ENCODE measurements at places on chromosomes 3 and 15. TPM values are rescaled to one million over a fixed set of nuclear protein-coding genes. Genes with fewer than 3 reads are reported as not detected.

Gene CYP8B1
- not detected for total RNA-seq

Gene KBTBD8
- total RNA-seq = 8.6 TPM

- peak overlapping the region; percentile 30 for H3K4me3 ChIP-seq
- H3K4me1 ChIP-seq = peaks cover 19% of the 10 kb centered on the region
- DNase-seq = no peak
- peak overlapping the region; percentile 33 for H3K27ac ChIP-seq
- H3K36me3 ChIP-seq = no peaks in the 10 kb centered on the region
Observed at GRCh38 chr15:74816624-74817369, 4.2 kb downstream of the LMAN1L start.

Gene NRROS
- total RNA-seq = 0.42 TPM

Gene ZNF197
- 49.0 TPM for total RNA-seq

Gene THRB
- 0.56 TPM for total RNA-seq

DNA sequence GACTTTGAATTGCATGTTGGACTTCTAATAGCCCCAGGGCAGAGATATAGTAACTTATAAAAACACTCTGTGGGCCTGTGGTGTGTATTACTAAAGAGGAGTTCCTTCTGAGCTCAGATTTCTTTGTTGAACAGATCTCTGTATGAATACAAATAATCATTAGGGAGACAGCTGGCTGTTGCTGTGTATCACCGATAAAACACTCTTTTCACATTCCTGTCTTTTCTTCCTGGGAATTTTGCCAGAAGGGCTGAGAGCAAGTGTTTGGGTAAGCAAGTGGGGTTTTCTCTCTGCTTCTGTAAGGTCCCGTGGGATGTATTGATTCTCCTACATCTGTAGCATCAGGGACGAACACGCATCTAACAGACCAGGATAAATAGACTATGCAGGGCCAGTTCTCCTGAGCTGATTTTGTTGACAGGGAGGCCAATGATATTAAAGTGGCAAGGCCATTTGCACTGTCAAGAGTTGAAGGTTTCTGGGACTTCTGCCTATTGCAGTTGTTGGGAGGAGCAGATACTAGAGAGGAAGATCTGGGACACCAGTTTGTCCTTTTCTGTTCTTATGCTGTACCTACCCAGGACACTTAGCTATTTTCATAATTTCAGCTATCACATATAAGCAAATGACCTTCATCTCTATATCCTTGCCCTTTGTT, 225.9 kb upstream of the CD96 start:
- H3K27ac ChIP-seq = no peak overlapping the region
- H3K36me3 ChIP-seq = no peaks in the 10 kb centered on the region
- no peak for DNase-seq
- H3K4me1 ChIP-seq = peaks cover 6% of the 10 kb centered on the region
- no peaks in the 10 kb centered on the region for H3K27me3 ChIP-seq

DNA sequence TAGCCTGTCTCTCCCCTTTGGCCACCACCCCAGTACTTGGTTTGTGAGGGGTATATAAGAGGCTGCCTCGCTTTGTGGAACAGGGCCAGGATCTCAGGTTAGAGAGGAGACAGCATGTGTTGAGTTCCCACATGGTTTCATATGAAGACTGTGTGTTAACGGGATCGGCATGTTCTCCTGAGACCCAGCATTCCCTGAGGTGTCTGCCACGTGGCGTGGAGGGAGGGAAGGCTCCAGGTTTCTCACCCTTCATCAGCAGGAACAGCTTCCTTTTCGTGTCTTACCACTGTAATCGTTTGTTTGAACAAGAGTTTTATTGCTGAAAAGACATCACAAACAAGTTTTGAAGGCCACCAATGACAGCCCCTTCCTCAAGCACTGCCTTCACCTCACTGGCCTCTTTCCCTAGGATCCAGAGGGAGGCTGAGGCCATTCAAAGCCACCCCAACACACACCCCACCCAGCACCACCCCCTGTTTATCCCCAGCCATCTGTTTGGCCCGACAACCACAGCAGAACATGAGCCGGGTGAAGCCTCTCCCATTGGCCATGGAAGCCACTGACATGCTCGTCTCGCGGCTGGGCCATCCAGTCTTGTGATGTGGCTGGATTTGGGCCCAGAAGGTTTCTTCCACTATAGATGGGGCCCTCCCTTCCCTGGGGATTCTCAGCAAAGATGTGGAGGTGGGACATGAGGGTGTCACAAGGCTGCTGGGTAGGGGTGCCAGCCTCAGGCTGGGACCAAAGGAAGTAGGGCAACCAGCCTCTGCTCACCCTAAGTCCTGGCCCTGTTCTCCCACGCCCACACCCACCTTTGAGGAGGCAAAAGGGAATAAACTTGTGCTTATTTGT, 10.0 kb downstream of the BHLHE40 start:
- H3K4me1 ChIP-seq = peaks cover 3% of the 10 kb centered on the region
- H3K4me3 ChIP-seq = no peak overlapping the region
- H3K36me3 ChIP-seq = no peaks in the 10 kb centered on the region
- no peak for DNase-seq
- H3K27ac ChIP-seq = no peak overlapping the region

GRCh38 chr15:91873138-91873536, 19.6 kb downstream of the SLCO3A1 start:
- H3K27me3 ChIP-seq = peaks cover 2% of the 10 kb centered on the region
- H3K4me1 ChIP-seq = peaks cover 8% of the 10 kb centered on the region
- H3K4me3 ChIP-seq = no peak overlapping the region
- no peak overlapping the region for H3K27ac ChIP-seq
- peaks cover 13% of the 10 kb centered on the region for H3K36me3 ChIP-seq

- H3K27ac ChIP-seq = no peak overlapping the region
- no peaks in the 10 kb centered on the region for H3K4me1 ChIP-seq
- no peaks in the 10 kb centered on the region for H3K36me3 ChIP-seq
- peaks cover 1% of the 10 kb centered on the region for H3K27me3 ChIP-seq
- H3K4me3 ChIP-seq = no peak overlapping the region
Observed at GRCh38 chr15:81968691-81969090, 77.1 kb downstream of the MEX3B start.

DNA sequence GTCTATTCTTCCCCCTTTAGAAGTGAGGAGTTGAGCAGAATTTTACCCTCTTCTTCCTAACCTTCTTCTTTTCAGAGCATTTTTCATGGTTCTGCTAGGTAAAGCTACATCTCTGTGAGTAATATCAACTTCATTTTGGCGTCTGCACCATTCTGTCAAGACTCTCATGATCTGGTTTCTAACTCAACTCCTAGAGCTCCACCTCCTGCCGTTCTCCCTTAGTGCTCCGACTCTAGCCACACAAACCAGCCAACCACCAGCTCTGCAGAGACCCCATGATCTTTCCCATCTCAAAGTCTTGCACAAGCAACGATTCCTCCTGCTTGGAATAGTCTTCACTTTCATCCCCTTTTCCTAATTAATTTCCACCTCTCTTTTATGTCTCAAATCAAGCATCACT, 193.9 kb upstream of the TMC3 start:
- no peaks in the 10 kb centered on the region for H3K27me3 ChIP-seq
- no peak overlapping the region for H3K4me3 ChIP-seq
- H3K36me3 ChIP-seq = no peaks in the 10 kb centered on the region

- peaks cover 3% of the 10 kb centered on the region for H3K27me3 ChIP-seq
- H3K4me3 ChIP-seq = no peak overlapping the region
- no peaks in the 10 kb centered on the region for H3K36me3 ChIP-seq
- no peak overlapping the region for H3K27ac ChIP-seq
- peaks cover 7% of the 10 kb centered on the region for H3K4me1 ChIP-seq
Observed at GRCh38 chr3:188185717-188186251, 31.8 kb downstream of the LPP start.

- H3K27ac ChIP-seq = no peak overlapping the region
- H3K27me3 ChIP-seq = no peaks in the 10 kb centered on the region
- DNase-seq = no peak
- H3K4me1 ChIP-seq = no peaks in the 10 kb centered on the region
- no peak overlapping the region for H3K4me3 ChIP-seq
- H3K36me3 ChIP-seq = no peaks in the 10 kb centered on the region
Observed at GRCh38 chr3:51297333-51297732, 87.8 kb upstream of the MANF start.

Gene GOLGA6C
- not detected for total RNA-seq

Gene HDGFL3
- total RNA-seq = 130 TPM

DNA sequence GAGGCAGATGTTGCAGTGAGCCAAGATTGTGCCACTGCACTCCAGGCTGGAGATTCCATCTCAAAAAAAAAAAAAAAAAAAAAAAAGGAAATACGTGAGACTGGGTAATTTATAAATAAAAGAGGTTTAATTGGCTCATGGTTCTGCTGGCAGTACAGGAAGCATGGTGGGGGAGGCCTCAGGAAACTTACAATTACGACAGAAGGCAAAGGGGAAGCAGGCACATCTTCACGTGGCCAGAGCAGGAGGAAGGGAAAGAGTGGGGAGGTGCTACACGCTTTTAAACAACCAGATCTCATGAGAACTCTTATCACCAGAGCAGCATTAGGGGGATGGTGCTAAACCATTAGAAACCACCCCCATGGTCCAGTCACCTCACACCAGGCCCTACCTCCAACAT, 138.2 kb upstream of the IL12A start:
- H3K27ac ChIP-seq = no peak overlapping the region
- peaks cover 2% of the 10 kb centered on the region for H3K27me3 ChIP-seq
- DNase-seq = no peak
- peak overlapping the region; percentile 14 for H3K4me3 ChIP-seq
- peaks cover 5% of the 10 kb centered on the region for H3K36me3 ChIP-seq

Gene RTP1
- total RNA-seq = not detected

GRCh38 chr15:71448688-71449114, 333.4 kb downstream of the THSD4 start:
- H3K4me1 ChIP-seq = no peaks in the 10 kb centered on the region
- no peaks in the 10 kb centered on the region for H3K36me3 ChIP-seq
- H3K27me3 ChIP-seq = peaks cover 1% of the 10 kb centered on the region
- H3K27ac ChIP-seq = no peak overlapping the region

GRCh38 chr3:6697722-6698121, 163.2 kb upstream of the GRM7 start:
- H3K36me3 ChIP-seq = peaks cover 3% of the 10 kb centered on the region
- H3K27me3 ChIP-seq = no peaks in the 10 kb centered on the region
- H3K4me1 ChIP-seq = peaks cover under 1% of the 10 kb centered on the region
- H3K27ac ChIP-seq = no peak overlapping the region
- no peak overlapping the region for H3K4me3 ChIP-seq

DNA sequence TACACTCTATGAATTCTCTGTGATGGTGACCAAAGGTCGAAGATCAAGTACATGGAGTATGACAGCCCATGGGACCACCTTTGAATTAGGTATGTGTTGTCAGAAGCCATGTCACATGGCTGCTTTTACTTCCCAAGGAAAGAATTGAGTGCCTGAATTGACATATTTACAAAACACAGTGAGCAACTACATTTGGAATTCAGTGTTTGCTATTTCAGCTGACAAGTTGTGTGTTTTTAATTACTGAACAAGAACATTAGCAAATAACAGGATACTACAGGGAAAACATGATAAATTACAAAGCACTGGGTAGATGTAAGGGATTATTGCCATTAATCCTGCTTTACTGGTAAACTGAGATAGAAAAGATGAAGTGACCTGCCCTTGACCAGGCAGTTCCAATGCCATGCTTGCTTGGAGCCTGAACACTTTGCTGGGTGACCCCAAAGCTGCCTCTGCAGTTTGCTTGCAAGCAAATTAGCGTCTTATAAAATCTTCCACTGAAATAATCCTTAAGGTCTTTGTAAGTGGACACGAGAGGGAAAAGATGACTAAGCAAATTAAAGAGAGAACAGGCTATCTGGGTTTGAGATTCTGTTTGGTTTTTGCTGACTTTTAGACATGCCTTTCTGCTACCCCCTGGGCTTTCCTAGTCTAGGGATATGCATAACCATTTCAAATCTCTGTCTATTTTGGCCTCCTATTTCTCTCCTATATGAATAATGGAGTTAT, 98.2 kb downstream of the HCN4 start:
- DNase-seq = no peak
- no peaks in the 10 kb centered on the region for H3K4me1 ChIP-seq
- H3K4me3 ChIP-seq = no peak overlapping the region
- no peak overlapping the region for H3K27ac ChIP-seq
- H3K27me3 ChIP-seq = no peaks in the 10 kb centered on the region
